Suppressor macrophage treated with lipopolysaccharide for 4 hours (primary cell): ENCODE measurements at places on chromosomes 3 and 15.

DNA sequence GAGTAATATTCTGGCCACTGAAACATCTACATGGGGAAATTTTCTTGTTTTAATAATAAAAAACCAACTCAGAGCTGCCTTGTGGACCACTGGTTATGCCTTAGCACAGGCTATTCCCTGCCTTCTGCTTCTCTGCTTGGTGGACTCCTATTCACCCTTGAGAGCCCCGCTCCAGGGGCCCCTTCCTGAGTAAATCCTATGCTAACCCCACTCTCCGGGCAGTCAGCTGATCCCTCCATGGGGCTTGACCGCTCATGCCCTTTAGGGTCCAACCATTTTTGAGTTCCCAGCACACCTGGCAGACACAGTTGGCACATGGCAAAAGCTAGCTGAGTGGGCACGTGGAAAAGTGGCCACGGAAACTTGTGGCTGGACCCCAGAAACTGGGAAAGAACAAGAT lies 38.2 kb downstream of the ATP2B2 start:
- DNase-seq: no peak

- no peak for DNase-seq
Observed at GRCh38 chr3:191761906-191762305, 300.9 kb downstream of the PYDC2 start.

GRCh38 chr3:87426918-87427317 lies 150.5 kb upstream of the POU1F1 start:
- no peak for DNase-seq

GRCh38 chr3:179067839-179068238 lies 3.8 kb downstream of the ZMAT3 start:
- no peak for DNase-seq

GRCh38 chr3:110966966-110967663 lies 104.5 kb upstream of the NECTIN3 start:
- DNase-seq: no peak

DNA sequence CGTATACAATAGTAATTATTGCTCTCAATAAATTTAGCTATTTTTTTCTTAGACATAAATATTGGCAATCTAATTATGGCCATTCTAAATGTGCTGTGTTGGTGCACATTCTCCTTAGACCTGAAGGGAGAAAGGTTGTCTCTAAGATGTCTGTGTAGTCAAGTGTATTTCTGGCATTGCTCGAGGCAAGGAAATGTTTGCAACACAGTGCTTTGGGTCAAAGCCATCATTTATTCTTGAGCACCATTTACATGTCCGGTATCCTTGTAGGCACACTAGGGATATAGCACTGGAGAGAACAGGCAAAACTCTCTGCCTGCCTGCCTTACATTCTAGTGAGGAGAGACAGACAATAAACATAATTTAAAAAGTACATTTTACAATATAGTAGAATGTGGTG lies 2.6 kb upstream of the PHLDB2 start:
- no peak for DNase-seq

DNA sequence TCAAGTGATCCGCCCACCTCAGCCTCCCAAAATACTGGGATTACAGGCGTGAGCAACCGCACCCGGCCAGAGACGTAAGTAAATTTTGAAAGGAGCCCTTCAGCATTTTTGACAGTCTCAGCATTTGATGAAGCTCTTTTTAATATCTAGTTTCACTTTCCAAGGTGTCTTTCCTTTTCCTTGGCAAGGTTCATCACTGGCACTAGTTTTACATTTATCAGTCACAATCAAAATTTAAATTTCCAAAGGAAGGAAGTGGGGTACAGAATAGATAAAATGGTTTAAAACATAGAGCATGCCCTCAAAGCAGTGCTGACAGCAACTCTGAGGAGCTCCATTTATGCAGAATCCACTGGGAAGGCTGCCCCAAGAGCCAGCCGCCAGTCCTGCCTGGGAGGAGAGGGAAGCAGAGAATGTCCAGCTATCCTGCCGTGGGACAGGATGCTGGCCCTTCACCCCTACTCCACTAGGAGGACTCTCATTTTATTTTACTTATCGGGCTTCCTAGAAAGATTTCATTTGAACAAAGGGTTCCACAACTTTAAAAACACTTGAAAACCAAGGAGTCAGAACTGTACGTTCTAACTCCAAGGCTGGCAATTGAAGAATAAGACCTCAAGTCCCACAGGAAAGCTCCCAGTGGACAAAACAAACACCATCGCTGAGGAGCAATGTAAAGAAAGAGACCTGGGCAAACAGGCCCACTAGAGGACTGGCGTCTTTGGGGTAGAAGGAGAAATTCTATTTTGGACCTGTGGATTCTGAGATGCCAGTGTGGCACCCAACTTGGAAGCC lies 9.9 kb downstream of the SFMBT1 start:
- DNase-seq: no peak

DNA sequence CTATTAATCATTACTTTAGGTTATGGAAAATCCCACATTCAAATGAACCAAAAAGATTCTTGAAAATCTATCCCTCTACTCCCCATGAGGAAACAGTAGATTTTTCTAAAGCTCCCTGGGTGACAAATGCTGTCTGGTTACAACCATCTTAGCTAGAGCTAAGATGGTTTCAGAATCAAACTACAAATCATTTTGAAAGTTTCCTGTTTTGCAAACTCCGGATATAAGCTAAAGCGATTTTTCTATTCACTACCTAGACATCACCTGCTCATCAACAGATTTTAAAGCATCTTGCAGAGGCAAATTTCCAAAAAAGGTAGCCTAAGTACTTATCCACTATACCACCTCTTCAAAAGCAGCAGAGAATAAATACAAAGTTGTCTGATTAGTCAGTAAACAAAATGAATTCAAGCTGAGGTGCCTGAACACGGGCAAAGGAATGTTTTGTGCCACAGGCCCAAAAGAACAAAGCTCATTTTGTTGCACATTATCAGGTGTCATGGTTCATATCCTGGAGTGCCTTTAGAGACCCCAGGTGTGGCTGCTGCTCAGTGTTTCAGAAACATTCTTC lies 204.9 kb downstream of the TNIK start:
- DNase-seq: no peak

GRCh38 chr15:31498756-31499155 lies 172.1 kb downstream of the KLF13 start:
- no peak for DNase-seq

DNA sequence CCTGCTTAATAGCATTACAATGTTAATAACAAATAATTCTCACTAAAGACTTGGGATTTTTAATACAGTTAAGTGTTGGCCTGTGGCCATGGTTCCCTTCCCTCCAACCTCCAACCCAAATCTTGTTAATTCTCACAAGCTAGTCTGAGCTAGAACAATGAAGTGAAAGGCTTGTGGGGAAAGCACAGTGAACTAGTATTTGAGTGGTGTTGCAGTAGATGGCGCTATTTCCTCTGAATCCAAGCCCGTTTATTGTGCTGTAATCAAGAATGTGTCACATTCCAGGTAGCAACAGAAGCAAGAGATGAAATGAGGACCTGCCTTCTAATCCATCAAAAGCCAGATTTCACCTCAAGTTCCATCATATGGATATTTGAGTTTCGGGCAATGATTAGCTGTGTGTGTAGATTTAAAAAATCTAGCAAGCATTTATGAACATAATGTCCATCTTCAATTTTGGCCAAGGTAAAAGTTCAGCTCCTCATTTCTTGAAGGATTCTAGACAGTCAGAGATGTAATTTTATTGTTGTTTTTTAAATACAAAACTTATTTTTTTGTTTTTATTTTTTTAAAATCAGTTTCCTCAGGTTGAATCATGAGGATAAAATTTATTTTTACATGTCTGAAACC lies 160.7 kb downstream of the SQOR start:
- DNase-seq: peak; percentile 14

- no peak for DNase-seq
Observed at GRCh38 chr3:109685084-109686079, 348.0 kb upstream of the DPPA4 start.

- no peak for DNase-seq
Observed at GRCh38 chr3:17573396-17573795, 169.0 kb downstream of the TBC1D5 start.

DNA sequence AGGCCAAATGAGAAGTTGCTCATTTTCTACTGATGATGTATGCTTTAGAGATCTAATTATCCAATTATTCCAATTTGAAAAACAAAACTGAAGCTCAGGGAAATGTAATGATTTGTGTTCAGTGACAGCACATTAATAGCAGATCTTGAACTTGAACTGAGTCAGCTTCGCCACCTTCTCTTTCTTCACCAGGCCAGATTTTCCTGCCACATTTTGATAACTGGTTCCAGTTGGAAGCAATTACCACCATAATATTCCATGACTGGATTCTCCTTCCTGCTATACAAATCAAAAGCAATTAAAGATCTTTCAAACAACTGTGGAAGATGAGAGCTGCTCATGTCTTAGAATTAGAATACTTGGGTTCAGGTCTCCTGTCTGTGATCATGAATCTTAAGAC lies 334.1 kb downstream of the RBMS3 start:
- DNase-seq: no peak

- no peak for DNase-seq
Observed at GRCh38 chr3:146975476-146975875, 370.3 kb upstream of the PLSCR5 start.

- DNase-seq: peak; percentile 12
Observed at GRCh38 chr3:112817271-112817670, 29.4 kb downstream of the CD200R1L start.

DNA sequence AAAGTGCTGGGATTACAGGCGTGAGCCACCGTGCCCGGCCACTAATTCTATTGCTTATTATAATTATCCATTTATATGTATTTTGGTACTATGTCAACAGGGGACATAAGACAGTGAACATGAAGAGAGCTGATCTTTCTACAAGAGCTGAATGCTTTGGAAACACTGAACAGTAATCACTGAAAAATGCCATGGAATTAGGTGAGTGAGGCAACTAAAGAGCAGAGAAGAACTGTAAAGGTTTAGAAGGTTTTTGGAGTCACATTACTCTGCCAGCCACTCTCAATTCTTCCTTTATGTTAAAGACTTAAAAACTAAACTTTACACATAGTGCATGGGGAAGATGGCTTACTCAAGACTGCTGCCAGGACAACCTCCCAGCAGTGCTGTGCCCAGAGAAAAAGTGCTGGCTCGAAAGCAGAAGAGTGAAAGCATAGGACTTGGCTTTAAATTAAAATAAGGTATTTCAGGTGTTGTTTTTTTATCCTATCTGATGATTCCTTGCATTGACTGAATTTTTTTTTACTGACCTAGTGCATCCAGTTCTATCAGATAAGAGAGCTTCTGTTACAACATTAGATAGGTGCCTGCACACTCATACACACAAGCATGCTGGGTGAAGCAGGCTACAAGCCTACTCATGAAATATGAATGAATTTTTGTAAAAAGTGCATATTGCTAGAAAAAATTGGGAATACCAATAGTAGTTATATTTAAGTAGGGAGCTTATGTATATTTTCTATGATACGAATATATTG lies 28.7 kb upstream of the CACNA2D3 start:
- no peak for DNase-seq

DNA sequence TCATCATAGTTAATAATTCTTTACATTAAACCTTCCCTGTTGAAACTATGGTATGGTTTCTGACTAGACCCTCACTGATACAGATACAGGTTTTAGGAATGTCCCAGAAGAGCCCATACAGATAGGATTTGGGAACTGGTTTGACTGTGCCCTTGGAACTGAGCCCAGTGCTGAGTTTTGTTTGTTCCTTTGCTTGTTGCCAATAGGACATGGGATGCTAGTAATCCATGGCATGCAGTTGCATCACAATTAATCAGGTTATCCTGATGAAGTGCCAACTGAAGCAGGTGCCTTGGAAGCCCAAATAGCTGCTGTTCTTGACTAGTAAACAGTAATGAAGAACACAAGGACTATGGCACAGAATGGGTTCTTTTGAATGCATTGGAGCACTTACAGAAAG lies 230.6 kb downstream of the NEK10 start:
- no peak for DNase-seq

DNA sequence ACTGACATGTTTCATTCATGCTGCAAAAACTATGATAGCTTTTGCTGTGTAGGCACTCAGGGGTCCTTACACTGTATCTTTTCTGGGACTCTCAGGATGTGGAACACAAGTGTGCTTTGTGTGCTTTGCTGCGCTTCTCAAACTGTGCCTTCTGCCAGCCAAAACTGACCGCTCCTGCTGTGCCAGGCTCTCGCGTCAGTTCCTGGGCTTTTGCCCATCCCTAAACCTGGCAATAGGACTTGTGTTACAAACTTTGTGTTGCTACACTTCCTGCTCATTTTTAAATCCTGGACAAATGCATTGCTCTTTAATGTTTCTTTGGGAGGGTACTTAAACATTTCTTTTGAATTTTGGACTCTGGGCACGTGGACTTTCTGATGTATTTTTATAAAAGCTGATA lies 60.3 kb downstream of the DIPK2A start:
- no peak for DNase-seq

GRCh38 chr3:112979244-112979832 lies 4.4 kb upstream of the CD200R1 start:
- peak; percentile 73 for DNase-seq

- no peak for DNase-seq
Observed at GRCh38 chr3:150148227-150148626, 177.5 kb upstream of the PFN2 start.

DNA sequence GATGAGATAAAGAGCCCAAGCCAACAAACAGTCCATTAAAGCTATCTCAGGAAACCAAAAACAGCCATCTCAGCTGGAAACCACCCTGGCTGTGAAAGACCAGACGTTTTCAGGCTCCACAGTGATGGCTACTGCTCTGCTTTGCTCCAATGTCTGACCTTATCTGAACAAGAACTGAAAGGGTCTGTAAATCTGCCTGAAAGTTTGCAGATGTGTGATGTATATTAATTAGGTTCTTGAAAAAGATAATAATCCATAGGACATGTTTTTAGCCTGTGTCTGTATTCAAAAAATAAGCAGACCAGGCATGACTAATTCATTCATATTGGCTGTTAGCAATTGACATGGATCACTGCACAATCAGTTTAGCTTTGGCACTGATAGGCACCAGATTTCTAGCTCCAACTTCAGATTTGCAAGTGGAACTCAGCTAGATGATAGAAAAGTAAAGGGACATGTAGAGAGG lies 611.4 kb upstream of the NAALADL2 start:
- DNase-seq: no peak

DNA sequence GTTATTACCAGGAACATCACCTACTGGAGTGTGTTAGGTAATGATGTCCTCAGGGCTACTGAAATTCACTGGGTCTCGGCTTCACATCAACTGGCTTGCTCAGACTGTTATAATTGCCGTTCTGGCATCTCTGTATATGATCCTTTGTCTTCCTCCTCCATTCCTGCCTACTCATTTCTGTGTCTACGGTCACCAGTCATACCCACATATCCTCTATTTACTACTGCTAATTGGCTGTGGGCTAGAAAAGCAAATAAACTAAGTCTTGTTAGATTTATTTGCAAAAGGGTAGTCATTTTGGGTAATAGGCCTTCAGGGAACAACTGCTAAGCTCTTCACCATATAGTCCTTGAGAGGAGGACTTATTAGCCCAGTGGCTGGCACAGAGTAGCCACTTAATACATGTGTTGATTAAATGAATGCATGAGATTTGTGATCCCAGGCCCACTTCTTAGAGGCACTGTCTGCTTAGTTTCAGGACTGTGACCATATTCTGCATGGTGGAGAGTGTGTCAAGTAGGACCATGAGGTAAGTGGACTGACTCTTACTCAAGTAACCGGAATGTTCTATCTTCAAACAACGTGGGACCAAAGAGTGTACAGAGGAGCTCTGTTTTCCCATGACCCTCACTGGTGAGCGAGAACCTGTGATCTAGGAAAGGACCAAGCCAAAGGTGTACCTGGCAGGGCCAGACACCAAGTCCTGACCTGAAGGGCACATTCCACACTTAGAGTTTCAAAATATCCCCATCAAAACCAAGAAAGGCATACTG lies 13.2 kb downstream of the ZDHHC3 start:
- DNase-seq: no peak
